ENCODE measurements at places on chromosomes 5 and 9.

GRCh38 chr9:6827439-6828145, 69.8 kb downstream of the KDM4C start:
- no peak for DNase-seq
- H3K4me3 ChIP-seq, result no peak overlapping the region
- peaks cover 12% of the 10 kb centered on the region for H3K4me1 ChIP-seq
- H3K27me3 ChIP-seq, result peaks cover 2% of the 10 kb centered on the region
- no peaks in the 10 kb centered on the region for H3K36me3 ChIP-seq

DNA sequence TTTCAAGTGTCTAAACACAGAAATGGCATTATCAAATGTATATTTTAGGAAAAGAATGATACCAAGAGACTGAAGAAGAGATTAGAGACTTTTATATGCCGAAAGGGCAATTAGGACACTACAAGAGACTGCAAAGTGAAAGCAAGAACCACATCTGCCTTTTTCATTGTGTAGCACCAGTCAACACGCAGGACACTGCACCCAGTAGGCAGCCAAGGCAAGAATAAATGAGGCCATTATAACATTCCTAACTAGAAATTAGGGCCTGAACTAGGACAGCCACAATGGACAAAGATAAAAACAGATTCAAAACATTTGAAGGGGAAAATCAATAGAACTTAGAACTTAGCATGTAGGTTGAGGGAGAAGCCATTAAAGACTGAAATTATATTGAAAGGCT, 10.8 kb downstream of the CETN3 start:
- H3K27ac ChIP-seq, result no peak overlapping the region
- no peaks in the 10 kb centered on the region for H3K4me1 ChIP-seq
- H3K4me3 ChIP-seq, result no peak overlapping the region
- DNase-seq, result no peak
- H3K36me3 ChIP-seq, result no peaks in the 10 kb centered on the region

DNA sequence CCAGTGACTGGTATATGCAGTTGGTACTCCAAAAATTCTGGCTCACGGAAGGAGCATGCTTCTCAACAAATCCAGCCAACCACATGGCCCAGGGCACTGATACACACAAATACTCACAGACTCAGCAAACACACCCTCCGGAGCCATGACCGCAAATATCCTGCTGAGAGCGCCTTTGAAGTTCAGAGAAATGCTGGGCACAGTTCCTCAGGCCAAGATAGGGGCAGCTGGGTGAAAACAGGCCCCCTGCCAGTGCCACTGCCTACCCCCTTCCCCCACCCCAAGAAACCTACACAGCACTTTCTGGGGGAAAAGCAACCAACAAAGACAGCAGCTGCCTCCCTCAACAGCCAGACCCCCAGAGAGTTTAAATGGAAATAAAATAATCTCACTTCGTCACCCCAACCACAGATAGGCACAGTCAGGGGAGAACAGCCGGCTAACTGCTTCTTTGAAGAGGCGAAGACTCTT, 120.0 kb downstream of the C5orf15 start:
- peaks cover 8% of the 10 kb centered on the region for H3K36me3 ChIP-seq
- H3K27ac ChIP-seq, result no peak overlapping the region
- H3K27me3 ChIP-seq, result no peaks in the 10 kb centered on the region
- H3K4me3 ChIP-seq, result no peak overlapping the region
- no peak for DNase-seq

GRCh38 chr5:68542207-68542606, 326.7 kb downstream of the PIK3R1 start:
- H3K4me3 ChIP-seq, result no peak overlapping the region
- no peaks in the 10 kb centered on the region for H3K36me3 ChIP-seq
- H3K4me1 ChIP-seq, result peaks cover 6% of the 10 kb centered on the region
- no peak for DNase-seq
- H3K27ac ChIP-seq, result no peak overlapping the region
- no peaks in the 10 kb centered on the region for H3K27me3 ChIP-seq

DNA sequence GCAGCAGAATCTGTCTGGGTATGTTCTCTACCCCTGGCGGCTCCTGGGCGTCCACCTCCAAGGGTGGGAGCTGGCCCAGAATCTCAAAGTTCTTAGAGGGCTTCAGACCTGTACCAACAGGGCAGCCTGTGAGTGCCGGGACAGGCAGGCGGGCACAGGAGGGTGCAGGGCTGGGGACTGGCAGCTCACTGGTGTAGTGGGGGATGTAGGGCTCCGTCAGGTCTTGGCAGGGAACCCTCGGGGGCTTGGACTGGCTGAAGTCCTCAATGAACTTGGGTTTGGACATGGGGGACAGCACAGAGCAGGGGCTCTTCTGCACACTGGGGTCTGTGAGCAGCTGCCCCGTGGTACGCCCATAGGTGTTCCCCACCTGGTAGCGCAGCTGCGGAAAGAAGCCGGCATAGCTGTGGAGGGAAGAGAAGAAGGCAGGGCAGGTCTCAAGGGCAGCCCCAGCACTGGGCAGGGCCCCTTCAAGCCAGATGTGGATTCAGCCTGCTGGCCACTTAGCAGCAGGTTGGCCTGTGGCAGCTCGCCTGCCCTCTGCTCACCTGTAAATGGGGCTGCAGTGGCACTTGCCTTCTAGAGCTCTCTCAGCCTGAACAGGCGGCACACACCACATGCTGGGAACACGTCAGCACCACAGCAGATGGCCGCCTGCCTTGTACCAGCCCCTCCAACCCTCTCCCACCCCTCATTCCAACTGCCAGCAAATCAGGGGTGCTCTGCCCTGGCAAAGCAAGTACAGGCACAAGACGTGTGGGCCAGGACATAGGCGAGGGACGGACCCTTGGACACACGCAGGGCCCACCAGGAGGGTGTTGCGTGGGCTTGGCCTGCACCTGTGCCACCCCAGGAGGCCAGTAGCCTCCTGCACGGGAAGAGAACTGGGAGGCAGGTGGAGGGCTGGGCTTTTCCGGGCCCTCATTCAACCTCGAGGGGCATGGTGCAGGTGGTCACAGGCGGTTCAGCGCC, 4.6 kb downstream of the TUBB4B start:
- no peaks in the 10 kb centered on the region for H3K36me3 ChIP-seq
- no peak for DNase-seq
- no peak overlapping the region for H3K4me3 ChIP-seq
- peaks cover 7% of the 10 kb centered on the region for H3K4me1 ChIP-seq
- no peak overlapping the region for H3K27ac ChIP-seq
- H3K27me3 ChIP-seq, result peaks cover 11% of the 10 kb centered on the region

- no peak overlapping the region for H3K4me3 ChIP-seq
- H3K27me3 ChIP-seq, result no peaks in the 10 kb centered on the region
- no peak for DNase-seq
- peaks cover 14% of the 10 kb centered on the region for H3K4me1 ChIP-seq
- no peaks in the 10 kb centered on the region for H3K36me3 ChIP-seq
These were observed 41.0 kb upstream of the PRDM9 start for GRCh38 chr5:23466401-23466912.

DNA sequence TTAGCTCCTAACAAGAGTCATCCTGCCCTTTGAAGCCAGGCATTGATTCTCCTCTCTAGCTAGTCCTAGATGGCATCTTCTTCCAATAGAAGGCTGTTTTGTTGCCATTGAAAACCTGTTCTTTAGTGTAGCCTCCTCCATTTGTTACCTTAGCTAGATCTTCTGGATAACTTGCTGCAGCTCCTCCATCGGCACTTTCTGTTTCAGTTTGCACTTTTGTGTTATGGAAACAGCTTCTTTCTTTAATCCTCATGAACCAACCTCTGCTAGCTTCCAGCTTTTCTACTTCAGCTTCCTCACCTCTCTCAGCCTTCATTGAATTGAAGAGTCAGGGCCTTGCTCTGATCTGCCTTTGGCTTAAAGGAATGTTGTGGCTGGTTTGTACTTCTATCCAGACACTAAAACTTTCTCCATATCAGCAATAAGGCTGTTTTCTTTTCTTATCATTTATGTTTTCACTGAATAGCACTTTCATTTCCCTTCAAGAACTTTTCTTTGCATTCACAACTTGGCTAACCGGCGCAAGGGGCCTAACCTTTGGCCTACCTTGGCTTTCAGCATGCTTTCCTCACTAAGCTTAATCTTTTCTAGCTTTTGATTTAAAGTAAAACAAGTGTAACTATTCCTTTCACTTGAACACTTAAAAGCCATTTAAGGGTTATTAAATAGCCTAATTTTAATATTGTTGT, 166.5 kb upstream of the SLC12A2 start:
- H3K27ac ChIP-seq, result no peak overlapping the region
- no peaks in the 10 kb centered on the region for H3K27me3 ChIP-seq
- no peaks in the 10 kb centered on the region for H3K36me3 ChIP-seq
- H3K4me3 ChIP-seq, result no peak overlapping the region

- H3K36me3 ChIP-seq, result peaks cover 4% of the 10 kb centered on the region
- no peaks in the 10 kb centered on the region for H3K27me3 ChIP-seq
- H3K4me1 ChIP-seq, result peaks cover 4% of the 10 kb centered on the region
- DNase-seq, result no peak
These were observed 76.9 kb upstream of the MINAR2 start for GRCh38 chr5:129670957-129671500.

GRCh38 chr5:168328814-168329213, 37.4 kb downstream of the WWC1 start:
- H3K27me3 ChIP-seq, result peaks cover 6% of the 10 kb centered on the region
- no peaks in the 10 kb centered on the region for H3K36me3 ChIP-seq

GRCh38 chr5:107812570-107813141, 141.9 kb upstream of the EFNA5 start:
- no peaks in the 10 kb centered on the region for H3K36me3 ChIP-seq
- H3K27ac ChIP-seq, result peak overlapping the region; percentile 98
- peak overlapping the region; percentile 64 for H3K4me3 ChIP-seq
- H3K4me1 ChIP-seq, result peaks cover 56% of the 10 kb centered on the region
- DNase-seq, result peak; percentile 59

- no peak for DNase-seq
- H3K4me1 ChIP-seq, result peaks cover 4% of the 10 kb centered on the region
- H3K27me3 ChIP-seq, result peaks cover 6% of the 10 kb centered on the region
- no peaks in the 10 kb centered on the region for H3K36me3 ChIP-seq
- no peak overlapping the region for H3K27ac ChIP-seq
- H3K4me3 ChIP-seq, result peak overlapping the region; percentile 60
These were observed 1.4 kb upstream of the LHFPL2 start for GRCh38 chr5:78649861-78650496.

DNA sequence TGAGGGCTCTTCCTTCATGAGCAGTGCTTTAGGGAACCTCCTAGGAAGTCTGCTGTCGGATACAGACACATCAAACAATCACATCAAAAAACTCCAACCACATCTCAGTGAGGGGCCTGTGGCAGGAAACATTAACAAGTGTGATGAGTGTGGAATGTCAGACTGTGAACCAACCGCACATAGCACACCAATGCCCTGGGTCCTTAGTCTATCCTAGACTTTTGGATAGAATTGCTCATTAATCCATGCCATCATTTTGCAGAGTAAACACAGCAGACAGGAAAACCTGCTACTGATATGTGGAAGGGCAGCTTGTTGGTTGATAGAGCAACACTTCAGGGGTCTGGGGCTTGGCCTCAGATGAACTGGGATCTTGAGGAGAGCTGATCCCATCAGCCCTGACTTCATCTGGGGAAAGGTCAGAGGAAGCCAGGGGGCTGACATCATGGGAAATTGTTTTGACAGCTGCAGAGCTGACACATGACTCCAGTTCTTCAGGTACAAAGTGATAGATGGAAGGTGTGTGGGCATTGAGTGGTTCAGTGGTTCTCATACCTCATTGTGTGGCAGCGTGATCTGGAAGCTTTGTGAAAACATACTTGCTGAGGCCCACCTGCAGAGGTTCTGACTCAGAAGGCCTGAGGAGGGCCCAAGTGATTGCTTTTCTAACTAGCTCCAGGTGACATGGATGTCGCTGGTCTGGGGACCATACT, 193.3 kb downstream of the DIRAS2 start:
- H3K4me3 ChIP-seq, result no peak overlapping the region
- H3K4me1 ChIP-seq, result peaks cover 24% of the 10 kb centered on the region
- H3K36me3 ChIP-seq, result peaks cover 8% of the 10 kb centered on the region

DNA sequence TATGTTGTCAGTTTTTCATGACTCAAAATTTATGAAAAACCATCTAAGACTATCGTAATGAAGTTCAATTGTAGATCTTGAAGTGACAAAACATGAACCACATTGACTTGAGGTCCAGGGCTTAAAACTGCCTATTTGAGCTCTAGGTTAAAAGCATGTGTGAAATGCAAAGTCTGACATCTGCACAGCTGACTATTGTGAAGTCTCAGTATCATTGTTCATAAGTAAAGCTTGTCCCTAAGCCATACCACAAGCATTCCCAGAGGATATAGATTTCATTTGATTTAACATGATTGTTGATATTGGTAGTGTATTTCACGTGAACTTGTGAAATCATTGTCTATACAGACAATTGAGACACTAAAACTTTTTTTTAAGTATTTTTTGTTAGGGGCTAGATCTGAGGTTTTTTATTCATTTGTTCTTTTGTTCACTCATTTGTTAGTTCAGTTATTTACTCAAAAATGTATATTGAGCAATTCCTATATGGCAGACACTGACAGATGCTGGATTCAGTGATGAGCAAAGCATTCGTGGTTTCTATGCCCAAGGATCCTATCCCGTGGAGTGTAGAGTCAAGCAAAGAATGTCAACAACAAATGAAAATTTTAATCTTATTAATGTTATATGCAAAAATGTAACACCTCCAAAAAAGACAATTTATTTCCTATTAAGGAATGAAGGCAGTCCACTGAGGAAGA, 485.2 kb downstream of the RAB3C start:
- H3K27me3 ChIP-seq, result no peaks in the 10 kb centered on the region
- peaks cover 3% of the 10 kb centered on the region for H3K4me1 ChIP-seq
- no peak for DNase-seq
- H3K27ac ChIP-seq, result no peak overlapping the region

- DNase-seq, result no peak
- H3K27me3 ChIP-seq, result no peaks in the 10 kb centered on the region
- H3K4me3 ChIP-seq, result no peak overlapping the region
- H3K4me1 ChIP-seq, result peaks cover 1% of the 10 kb centered on the region
These were observed 289.7 kb downstream of the PBX3 start for GRCh38 chr9:126036881-126037291.

GRCh38 chr5:50921366-50922133, 255.1 kb downstream of the PARP8 start:
- no peaks in the 10 kb centered on the region for H3K36me3 ChIP-seq
- no peaks in the 10 kb centered on the region for H3K27me3 ChIP-seq
- no peaks in the 10 kb centered on the region for H3K4me1 ChIP-seq

DNA sequence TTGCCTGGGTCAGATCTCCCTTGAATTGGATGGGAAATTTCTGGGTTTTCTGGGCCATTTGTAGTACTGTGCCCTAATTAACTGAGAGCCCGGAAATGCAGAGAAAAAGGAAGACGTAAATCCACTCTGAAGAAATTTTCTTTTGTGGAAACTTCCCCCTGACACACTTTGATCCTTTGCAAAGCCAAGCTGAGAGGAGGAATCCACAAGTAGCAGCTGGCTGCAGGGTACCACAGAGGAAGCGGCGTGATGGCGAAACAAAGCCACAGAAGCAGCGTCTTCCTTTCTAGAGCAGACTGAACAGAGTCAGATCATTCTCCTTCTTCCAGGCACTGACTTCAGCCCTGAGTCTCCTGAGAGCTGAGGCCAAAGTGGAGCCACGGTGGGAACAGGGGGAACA, 47.1 kb upstream of the ZNF354A start:
- H3K27ac ChIP-seq, result no peak overlapping the region
- no peaks in the 10 kb centered on the region for H3K36me3 ChIP-seq
- no peak for DNase-seq
- peaks cover 1% of the 10 kb centered on the region for H3K4me1 ChIP-seq
- H3K4me3 ChIP-seq, result no peak overlapping the region
- H3K27me3 ChIP-seq, result peaks cover 3% of the 10 kb centered on the region
